Hypothalamus (tissue), 51 donors: ENCODE measurements at places on chromosomes 1 and 21.
A peak's percentile ranks its signal among the peaks of the same experiment; 100 is the strongest.

GRCh38 chr1:75521658-75522057 is 89.3 kb downstream of the SLC44A5 start:
- no peak for DNase-seq

DNA sequence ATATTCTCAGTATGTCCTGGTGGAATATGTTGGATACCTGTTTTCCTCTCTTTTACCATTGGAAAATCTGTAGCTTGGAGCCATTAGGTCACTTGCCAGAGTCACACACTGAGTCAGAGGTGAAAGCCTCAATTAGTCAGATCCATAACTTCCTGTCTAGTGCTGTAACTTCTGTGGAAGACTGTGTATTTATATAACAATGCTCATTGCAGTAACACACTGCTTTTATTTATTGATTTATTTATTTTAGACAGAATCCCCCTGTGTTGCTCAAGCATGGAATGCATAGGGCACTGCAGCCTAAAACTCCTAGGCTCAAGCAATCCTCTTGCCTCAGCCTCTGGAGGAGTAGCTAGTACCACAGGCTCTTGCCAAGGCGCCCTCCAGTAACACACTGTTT is 1.3 kb upstream of the DOCK7 start:
- peak; percentile 7 for DNase-seq

GRCh38 chr1:111515291-111516004 is 12.0 kb upstream of the ADORA3 start:
- DNase-seq = no peak

GRCh38 chr1:179761296-179761695 is 18.2 kb downstream of the FAM163A start:
- no peak for DNase-seq

GRCh38 chr1:25056536-25056935 is 126.5 kb upstream of the RUNX3 start:
- DNase-seq = no peak

- peak; percentile 38 for DNase-seq
Observed at GRCh38 chr1:156623946-156624813, 5.0 kb downstream of the HAPLN2 start.

DNA sequence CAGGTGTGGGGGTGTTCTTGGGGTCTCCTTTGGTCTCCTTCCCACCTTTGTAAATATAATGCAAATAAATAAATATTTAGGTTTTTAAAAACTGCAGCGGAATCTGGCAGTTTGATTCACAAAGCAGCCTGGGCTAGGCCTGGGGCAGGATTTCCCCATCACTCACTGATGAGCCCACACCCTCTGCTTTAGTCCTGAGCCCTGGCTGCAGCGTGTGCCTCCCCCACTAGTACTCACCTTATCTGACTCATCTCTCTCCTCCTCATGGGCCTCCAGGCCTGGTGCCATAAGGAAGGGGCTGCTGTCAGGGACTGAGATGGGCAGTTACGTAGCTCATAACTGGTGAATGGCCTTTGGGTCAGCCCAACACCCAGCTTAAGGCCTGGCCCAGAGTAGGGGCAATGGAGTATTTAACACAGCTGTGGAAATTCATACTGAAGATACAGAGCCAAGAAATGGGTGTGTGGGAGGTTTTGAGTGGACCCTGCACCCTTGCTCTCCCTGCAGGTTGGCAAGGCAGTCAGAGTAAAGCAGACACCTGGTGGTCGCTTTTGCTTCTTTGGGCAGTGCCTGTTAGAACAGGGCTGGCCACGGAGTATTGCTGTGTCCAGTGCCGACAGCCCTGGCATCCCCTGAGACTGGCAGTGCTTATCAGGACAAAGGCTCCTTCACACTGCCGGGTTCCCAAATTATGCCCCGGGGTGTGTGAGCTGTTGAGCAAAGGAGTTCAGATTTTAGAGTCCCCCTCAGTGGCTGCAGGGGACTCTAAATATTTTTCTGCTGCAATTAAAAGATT is 39.7 kb downstream of the AZIN2 start:
- no peak for DNase-seq

- no peak for DNase-seq
Observed at GRCh38 chr1:173925306-173926242, 8.4 kb upstream of the SERPINC1 start.

DNA sequence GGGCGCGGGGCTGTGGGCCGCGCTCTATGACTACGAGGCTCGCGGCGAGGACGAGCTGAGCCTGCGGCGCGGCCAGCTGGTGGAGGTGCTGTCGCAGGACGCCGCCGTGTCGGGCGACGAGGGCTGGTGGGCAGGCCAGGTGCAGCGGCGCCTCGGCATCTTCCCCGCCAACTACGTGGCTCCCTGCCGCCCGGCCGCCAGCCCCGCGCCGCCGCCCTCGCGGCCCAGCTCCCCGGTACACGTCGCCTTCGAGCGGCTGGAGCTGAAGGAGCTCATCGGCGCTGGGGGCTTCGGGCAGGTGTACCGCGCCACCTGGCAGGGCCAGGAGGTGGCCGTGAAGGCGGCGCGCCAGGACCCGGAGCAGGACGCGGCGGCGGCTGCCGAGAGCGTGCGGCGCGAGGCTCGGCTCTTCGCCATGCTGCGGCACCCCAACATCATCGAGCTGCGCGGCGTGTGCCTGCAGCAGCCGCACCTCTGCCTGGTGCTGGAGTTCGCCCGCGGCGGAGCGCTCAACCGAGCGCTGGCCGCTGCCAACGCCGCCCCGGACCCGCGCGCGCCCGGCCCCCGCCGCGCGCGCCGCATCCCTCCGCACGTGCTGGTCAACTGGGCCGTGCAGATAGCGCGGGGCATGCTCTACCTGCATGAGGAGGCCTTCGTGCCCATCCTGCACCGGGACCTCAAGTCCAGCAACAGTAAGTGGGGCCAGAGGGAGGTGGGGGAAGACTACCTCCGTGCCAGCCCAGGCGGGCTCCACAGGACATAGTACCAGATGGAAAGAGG is 808 bp downstream of the MAP3K21 start:
- no peak for DNase-seq

DNA sequence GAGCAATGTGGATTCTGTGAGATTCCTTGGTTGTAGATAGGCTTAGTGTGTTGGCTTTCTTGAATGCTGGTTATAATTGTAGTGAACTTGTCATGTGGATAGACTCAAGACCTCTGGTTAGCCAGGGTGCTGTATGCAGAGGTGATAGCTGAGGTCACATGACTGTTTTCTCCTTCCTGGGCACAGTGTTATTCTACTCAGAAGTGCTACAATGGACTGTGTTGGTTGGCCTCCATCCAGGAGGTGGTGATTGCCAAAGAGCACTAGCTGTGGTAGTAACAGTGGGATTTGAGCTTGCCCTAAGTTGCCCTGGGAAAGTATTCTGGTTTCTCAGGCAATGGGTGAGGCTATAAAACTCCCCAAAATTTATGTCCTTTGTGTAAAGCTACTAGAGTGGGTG is 71.6 kb downstream of the SH3BGR start:
- DNase-seq = no peak

- DNase-seq = peak; percentile 32
Observed at GRCh38 chr1:156126043-156126629, 11.6 kb downstream of the LMNA start.

DNA sequence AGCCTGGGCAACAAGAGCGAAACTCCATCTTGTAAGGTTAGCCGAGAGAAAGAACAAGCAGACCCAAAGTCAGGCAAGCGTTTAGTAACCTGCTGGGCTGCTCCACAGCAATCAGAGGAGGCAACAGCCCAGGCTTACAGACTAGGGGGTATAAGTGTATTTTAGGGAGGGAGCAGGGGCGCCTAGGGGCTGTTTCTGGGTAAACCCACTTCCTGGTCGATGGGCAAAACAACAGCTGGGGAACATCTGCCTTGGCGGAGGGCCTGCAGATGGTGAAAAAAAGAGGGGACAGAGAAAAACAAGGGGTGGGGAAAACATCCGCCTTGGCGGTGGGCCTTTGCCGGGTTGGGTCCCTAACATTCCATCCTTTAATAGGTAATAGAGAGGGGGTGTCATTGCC is 5.2 kb downstream of the TAS1R1 start:
- DNase-seq = no peak

DNA sequence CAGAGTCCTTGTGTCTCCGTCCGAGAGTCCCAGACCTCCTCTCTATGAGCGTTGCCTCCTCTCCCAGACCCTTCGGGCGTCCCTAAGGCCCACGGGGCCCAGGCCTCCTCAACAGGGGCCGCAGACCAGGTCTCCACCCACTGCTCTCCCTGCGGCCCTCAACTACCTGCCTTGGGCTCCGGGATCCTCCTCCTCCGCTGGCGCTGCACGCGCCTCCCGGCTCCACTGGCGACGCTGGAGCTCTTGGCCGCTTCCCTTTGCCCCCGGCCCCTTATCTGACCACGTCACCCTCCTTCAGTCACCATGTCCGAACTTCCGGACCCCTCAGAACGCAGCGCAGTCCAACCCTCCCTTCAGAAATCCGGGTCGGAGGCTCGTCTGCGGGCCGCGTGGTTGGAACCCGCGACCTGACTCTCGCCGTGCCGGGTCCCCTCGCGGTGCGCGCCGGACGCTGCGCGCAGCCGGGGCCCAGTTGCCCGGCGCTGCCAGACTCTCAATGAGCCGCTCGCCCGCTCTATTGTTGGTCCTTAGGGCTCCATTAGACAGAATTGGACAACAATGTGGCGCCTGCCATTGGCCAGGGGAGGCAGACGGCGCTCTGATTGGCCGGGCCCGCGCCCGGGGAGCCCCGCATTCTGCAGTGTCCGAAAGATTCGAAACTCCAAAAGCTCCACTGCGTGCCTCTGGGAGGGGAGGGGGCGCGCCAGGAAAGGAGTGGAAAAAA is at the start of gene DMRTA2:
Gene DMRTA2 (minus strand): TSS at position 498 of the 724 bp plus-strand sequence. CDS start 1,907 bp downstream, outside the sequence.
- no peak for DNase-seq

DNA sequence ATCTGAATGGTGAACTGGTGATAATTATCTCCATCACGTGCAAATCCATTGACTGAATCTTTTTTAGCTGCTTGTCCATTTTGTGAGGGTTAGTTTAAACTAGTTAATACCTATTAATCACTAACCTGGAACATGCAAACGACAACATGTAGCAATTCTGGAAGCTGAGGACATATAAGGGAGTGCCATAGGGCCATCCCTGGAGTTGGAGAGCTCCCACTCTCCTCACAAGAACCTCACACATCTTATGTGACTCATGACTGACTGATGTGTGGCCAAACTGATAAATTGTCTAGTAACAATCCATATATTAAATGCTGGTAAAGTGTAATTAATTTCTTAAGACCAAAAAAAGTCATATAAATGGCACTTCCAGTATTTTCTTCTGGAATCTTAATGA is 62.9 kb upstream of the HOOK1 start:
- no peak for DNase-seq
